ENCODE measurements at places on chromosomes 2 and 18. TPM values are rescaled to one million over a fixed set of nuclear protein-coding genes. Genes with fewer than 3 reads are reported as not detected.

BMP10 gene
- total RNA-seq, result not detected

GRHL1 gene
- total RNA-seq, result 0.88 TPM

RHBDD1 gene
- total RNA-seq, result 21.0 TPM

CNDP1 gene
- total RNA-seq, result not detected

MLPH gene
- total RNA-seq, result 16.1 TPM

HYCC2 gene
- total RNA-seq, result 31.5 TPM

ADGRF3 gene
- total RNA-seq, result not detected

HRH4 gene
- total RNA-seq, result 0.44 TPM

PMAIP1 gene
- 0.44 TPM for total RNA-seq

SIGLEC15 gene
- total RNA-seq, result 1.4 TPM

GRB14 gene
- 22.3 TPM for total RNA-seq

KCNE4 gene
- 8.5 TPM for total RNA-seq

PAX3 gene
- not detected for total RNA-seq

OTOS gene
- not detected for total RNA-seq

DLGAP1 gene
- total RNA-seq, result 0.44 TPM

MROH2A gene
- not detected for total RNA-seq

CYP26B1 gene
- total RNA-seq, result 106 TPM

DIPK1C gene
- total RNA-seq, result not detected

INPP5D gene
- total RNA-seq, result 40.6 TPM

ALK gene
- 2.4 TPM for total RNA-seq

TLX2 gene
- total RNA-seq, result not detected

LCT gene
- total RNA-seq, result not detected

HOXD13 gene
- total RNA-seq, result not detected

C2orf66 gene
- total RNA-seq, result not detected

TTN gene
- total RNA-seq, result 22.4 TPM

All from subcutaneous adipose tissue (tissue), 4 donors.